DMS 273 treated with DMSO at 0.1 percent for 48 hours (cell line): ENCODE measurements at places on chromosomes 3 and 15.

DNA sequence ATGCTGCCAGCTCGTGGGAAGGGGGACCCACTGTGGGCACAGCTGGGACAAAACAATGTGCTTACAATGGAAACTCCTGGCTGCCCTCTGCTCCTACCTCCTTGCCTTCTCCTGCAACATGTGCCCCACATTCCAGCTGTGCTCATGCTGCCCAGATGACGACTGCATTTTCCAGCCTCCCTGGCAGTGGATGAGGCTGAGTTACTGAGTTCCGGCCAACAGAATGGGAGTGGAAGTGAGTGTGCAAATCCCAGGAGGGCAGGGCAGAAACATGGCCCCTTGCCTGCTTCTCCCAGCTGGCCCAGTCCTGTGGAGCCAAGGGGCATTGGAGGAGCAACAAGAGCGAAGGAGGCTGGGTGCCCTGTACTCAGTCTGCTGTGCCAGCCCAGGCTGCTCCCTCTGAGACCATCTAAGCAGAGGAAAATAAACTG, 17.1 kb downstream of the KLF15 start:
- DNase-seq, result no peak

GRCh38 chr3:40690749-40691451, 166.1 kb downstream of the ZNF621 start:
- no peak for DNase-seq

DNA sequence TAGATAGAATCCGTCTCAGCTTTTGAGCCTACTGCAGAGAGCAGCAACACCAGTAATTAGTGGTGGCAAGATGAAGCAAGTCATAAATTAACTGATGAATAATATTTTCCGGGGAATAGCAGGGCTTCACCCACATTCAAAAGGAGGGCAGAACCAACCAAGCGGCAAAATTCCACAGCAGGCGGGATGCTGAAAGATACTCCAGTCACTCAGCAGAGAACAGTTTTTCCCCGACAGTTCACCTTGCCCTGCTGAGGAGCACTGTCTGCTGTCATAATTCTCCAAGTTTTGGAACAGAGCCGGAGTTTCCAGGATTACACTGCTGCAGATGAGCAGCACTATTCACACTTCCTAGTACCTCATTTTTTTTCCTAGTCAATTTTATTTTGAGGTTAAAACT, 274.7 kb downstream of the CD47 start:
- DNase-seq, result no peak

GRCh38 chr15:58447271-58448010, 15.7 kb downstream of the LIPC start:
- DNase-seq, result no peak

GRCh38 chr3:156260331-156260730, 140.0 kb downstream of the KCNAB1 start:
- DNase-seq, result no peak

DNA sequence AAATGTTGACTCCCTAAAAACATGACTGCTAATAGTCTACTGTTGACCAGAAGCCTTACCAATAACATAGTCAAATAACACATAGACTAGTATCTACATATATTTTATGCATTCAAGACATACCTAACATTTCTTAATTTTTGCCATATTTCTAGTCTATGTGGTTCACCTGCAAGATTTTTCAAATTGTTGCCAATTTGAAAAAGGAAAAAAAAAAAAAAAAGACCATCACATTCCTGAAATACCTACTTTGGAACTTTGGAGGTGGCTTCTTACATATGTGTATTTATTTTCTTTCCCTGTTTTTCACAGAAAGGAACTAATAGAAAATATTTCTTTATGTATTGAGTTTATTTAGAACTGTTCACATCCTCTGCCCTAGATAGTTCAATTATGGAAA, 13.4 kb upstream of the ATP13A3 start:
- DNase-seq, result no peak

DNA sequence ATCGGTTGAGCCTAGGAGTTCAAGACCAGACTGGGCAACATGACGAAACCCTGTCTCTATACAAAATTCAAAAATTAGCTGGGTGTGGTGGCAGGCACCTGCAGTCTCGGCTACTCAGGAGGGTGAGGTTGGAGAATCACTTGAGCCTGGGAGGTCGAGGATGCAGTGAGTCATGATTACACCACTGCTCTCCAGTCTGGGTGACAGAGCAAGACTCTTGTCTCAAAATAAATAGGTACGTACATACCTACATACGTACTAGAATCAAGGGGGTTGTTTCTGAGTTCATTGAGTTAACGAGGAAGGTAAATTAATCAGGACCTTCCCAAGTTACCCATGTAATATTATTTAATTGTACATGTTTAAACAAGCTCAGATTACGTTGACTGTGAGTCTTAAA, 97.5 kb downstream of the CHL1 start:
- DNase-seq, result no peak

DNA sequence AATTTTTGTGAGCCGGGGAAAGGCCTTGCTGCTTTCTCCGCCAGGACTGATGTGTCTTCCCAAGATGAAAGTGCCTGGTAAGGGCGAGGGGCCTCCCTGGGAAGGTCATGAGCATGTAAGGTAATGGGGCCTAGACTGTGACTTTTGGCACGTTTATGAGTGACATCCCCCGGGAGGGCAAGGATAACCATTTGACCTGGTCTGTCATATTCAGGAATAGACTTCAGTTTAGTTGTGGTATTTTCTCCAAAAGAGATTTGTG, 631 bp upstream of the CNBP start:
- no peak for DNase-seq

DNA sequence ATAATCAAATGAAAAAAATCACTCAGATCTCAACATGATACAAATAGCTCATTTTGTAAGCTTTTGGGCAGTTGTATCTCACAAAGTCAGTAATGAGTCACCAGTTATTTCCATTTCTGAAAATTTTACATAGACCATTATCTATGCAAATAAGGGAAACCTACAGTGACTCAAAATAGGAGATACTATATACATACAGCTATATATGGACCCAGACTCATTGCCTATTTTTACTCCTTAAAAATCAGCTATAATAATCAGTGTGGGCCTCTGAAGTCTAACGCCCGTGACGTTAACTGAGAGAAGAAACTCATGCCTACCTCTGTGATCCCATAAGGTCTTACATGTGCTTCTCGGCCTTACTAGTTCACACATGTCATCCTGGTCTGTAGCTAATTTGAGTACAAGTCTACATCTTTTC, 31.6 kb downstream of the LRIG1 start:
- DNase-seq, result no peak

GRCh38 chr15:73799466-73799865, 46.3 kb upstream of the INSYN1 start:
- DNase-seq, result no peak

DNA sequence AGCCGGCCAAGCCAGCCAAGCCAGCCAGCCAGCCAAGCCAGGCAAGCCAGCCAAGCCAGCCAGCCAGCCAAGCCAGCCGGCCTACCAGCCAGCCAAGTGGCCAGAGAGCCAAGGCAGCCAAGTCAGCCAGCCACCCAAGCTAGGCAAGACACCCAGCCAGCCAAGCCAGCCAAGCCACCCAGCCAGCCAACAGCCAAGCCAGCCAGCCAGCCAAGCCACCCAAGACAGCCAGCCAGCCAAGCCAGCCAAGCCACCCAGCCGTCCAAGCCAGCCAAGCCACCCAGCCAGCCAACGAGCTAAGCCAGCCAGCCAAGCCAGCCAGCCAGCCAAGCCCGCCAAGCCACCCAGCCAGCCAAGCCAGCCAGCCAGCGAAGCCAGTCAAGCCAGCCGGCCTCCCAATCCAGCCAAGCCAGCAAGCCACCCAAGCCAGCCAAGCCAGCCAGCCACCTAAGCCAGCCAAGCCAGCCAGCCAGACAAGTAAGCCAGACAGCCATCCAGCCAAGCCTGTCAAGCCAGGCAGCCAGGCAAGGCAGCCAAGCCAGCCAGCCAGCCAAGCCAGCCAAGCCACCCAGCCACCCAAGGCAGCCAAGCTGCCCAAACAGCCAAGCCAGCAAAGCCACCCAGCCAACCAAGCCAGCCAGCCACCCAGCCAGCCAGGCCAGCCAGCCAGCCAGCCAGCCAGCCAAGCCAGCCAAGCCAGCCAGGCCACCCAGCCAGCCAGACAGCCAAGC, 200.5 kb downstream of the GOLGA6L6 start:
- no peak for DNase-seq

- no peak for DNase-seq
Observed at GRCh38 chr3:16024548-16024947, 149.9 kb upstream of the GALNT15 start.

DNA sequence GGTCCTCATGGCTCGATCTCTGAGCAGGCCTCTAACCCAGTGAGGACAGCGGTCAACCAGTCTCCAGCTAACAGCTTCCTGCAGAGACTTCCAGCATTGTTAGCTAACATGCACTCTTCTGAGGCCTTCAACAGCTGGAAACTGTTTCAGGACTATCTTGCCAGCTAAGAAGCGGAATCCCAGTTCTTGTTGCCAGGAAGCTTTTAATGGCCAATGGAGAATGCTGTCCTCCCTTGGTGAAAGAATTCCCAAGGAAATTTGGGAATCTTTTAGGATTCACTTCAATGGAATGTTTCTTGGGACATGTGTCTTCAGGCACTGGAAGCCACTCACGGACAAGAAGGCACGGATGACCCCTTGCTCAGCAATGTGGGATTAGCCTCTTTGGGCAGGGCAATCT, 91.7 kb downstream of the CEMIP start:
- DNase-seq, result no peak

- DNase-seq, result no peak
Observed at GRCh38 chr15:59299929-59300617, 72.6 kb downstream of the MYO1E start.

GRCh38 chr15:80328496-80328895, 75.7 kb upstream of the ARNT2 start:
- DNase-seq, result no peak

DNA sequence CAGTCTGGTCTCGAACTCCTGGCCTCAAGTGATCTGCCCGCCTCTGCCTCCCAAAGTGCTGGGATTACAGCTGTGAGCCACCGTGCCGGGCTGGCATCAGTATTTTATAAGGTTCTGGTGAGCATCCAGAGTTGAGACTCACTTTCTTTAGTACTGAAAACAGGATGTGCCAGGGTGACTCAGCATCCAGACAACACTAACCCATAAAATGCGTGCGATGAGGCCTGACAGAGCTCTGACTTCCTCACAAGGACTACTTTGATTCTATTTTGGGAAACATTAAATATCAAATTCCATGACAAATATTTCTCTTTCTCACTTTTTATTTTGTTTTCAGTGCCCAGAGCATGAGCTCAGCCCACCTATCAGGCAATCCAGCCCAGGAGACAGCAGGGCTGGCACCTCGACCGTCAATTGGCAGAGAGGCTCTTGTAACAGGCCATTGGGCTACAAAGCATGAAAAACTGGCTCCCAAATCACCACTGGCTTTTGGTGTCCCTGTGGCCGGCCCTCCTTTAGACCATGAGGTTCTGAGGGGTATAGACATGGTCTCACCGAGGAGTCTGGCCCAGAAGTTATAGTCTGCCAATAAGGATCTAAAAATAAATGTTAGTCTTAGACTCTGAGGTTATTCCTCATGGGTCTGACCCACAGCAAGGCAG, 75.0 kb downstream of the FEM1B start:
- DNase-seq, result no peak

- DNase-seq, result no peak
Observed at GRCh38 chr3:125965505-125965904, 3.5 kb upstream of the ROPN1B start.

DNA sequence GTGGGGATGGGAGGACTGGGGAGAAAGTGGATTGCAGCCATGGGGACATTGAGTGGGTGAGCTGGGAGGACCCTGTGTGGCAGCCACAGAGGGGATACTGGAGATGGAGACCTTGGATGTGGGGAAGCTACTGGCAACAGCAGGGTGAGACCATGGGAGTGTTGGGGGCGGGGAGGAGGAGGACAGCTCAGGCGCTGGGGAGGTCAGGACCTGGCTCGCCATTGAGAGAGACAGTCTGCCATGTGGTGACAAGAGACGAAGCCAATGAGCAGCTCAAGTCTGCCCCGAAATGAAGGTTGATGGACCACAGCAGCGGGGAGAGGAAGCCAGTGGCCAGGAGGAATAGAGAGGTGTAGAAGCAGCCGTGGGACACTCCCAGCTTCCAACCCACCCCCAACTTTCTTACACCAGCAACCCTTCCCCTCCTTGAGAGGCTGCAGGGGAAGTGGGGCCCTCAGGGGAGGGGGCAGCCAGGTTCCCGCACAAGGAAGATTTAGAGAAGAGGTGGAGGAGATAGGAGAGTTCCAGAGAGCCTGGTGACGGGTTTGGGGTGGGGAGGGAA, 118.1 kb downstream of the ASB7 start:
- no peak for DNase-seq

- no peak for DNase-seq
Observed at GRCh38 chr3:23242106-23242505, 39.0 kb downstream of the UBE2E2 start.

GRCh38 chr3:185715091-185715490, 109.8 kb downstream of the IGF2BP2 start:
- no peak for DNase-seq

DNA sequence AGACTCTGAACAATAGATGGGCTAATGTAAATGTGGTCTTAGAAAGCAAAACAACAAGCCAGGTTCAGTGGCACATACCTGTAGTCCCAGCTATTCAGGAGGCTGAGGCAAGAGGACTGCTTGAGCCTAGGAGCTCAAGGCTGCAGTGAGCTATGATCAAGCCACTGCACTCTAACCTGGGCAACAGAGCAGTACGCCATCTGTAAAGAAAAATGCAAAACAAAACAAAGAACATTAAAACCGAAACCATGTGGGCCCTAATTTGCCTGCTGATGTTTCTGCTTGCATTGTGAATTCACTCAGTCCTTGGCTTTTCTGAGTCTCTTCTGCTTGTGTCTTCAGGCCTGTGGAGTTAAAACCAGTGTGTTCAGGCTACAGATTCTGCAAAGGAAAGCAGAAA, 56.7 kb downstream of the CCNL1 start:
- DNase-seq, result no peak
